Gastroesophageal sphincter (tissue), 4 donors: ENCODE measurements at places on chromosomes 1 and 21.

- peak; percentile 96 for ATAC-seq
Measured at GRCh38 chr1:84077476-84078107, 66.5 kb upstream of the PRKACB start.

DNA sequence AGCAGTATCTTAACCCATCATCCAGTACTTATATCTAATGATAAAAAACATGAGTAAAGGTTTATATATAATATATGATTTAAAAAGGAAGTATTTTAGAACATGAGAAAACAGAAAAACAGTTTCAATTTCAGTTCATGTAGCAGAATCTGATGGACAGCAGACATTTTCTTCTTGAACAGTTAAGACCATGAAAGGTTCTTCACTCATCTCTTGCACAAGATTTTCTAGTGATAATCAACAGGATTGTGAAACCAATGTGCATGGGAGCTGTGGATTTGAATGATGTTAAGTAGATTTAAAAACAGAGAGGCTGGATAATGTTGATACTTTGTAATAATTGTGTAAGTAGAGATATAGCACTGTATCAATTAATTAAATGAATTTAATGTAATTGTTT is 1297.6 kb downstream of the BRINP3 start:
- no peak for ATAC-seq

DNA sequence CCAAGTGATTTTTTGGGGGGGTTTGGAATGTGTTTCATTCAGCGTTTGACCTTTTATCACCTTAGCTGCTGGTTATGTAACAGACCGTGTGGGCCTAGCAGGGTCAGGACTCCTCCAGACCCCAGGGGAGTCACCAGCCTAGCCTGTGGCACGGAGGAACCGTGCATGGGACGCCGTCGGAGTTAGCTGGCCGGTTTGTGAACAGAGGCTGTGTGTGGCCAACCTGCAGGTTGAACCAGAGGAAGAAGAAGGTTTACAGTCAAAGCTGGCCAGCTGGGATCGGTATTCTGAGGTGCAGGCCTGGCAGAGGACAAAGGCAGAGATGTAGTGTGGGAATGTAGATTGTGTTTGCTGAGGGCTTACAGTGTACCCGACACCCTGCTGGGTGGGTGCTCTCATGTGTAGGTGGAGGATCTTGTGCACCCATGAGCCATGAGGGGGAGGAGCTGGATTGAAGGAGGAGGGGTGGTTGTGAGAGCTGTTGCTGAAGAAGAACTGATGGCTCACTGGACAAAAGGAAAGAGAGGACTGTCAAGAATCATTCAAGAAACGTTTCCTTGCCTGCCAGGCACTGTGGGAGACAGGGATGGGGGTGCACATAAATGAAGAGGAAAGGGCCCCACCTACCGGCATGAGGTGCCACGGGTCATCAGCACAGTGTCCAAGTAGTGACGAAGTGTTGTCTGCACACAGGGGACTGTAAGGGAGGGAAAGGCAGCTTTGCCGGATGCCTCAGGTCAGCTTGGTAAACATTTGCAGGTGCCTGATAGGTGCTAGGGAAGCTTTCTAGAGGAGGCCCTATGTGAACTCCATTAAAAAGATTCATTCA is 40.0 kb upstream of the PWP2 start:
- no peak for ATAC-seq

DNA sequence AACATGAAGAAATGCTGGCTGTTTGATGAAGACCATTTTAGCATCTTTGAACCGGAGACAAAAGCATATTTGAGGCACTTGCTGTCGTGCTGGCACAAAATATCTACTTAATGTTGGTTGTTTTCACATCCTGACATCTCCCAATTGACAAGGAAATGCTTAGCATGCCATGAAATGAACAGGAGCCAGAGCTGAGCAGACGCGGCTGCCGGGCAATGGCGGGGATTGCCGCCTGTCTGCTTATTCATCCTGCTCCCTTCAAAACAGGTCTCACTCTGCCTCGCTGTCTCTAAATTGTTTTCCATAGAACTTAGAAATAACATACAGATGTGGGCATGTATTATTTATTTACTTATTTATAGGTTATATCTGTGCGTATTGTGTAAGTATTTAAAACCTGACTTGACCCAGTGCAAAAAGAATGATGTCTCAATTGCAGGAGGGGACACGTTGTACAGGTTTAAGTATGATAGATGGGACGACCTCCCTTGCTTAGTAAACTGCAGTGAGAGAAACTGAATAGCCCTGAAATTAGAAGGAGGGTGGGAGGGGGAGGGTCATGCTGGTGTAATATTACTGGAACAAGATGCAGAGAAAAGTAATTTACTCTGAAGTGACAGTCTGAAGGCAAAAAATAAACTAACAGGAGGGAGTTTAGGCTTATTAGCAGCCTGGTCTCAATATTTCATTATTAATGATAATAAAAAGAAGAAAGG is 590.4 kb upstream of the PLXNA2 start:
- ATAC-seq = no peak

DNA sequence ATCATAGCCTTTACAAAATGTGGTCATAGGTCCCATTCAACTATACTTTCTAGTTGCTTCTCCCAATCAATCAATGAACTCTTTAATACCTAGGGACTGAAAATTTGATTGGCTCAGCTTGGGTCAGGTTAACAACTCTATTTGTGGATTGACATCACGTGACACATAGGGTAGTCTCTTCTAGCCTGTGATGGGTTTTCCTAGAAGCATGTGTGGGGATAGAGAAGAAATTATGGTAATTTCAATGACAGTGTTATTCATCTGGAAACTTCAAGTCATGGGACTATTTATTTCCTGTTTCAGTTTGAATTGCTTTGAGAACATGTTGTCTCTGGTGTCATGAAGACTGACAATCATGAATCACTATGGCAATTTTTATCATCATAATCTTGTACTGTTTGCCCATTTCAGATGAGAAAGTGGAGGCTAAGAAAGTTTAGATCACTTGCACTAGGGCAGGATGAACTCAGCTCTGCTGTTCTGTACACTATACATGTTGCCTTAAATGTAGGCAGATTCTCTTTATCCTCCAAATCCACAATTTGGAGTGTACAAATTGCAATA is 529.9 kb upstream of the BEND5 start:
- no peak for ATAC-seq

GRCh38 chr1:206609229-206609991 is 2.9 kb downstream of the EIF2D start:
- no peak for ATAC-seq

- no peak for ATAC-seq
Measured at GRCh38 chr21:32538147-32538792, 47.1 kb downstream of the TCP10L start.

- no peak for ATAC-seq
Measured at GRCh38 chr1:165855010-165855838, 27.8 kb downstream of the UCK2 start.

DNA sequence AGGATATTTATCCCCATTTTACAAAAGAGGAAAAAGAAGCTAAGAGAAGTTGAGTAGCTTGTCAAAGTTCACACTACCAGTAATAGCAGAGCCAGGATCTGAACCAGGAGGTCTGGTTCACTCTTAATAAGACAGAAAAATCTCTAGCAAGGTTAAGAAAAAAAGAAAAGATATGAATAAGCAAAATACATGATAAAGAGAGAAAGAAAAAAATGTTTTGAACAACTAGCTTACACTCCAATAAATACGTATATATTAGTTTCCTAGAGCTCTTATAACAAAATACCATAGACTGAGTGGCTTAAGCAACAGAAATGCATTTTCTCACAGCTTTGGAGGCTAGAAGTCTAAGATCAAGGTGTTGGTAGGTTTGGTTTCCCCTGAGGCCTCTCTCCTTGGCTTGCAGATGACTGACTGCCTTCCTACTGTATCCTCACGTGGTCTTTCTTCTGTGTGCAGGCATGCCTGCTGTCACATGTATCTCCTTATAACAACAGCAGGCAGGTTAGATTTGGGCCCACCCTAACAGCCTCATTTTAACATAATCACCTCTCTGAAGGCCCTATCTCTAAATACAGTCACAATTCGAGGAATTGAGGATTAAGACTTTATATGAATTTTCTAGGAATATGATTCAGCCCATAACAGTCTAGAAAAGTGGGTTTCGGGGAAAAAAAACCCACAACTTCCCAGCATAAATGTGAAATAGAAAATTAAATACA is 60.4 kb downstream of the LEPR start:
- ATAC-seq = no peak

GRCh38 chr1:41359211-41360073 is 1.8 kb upstream of the FOXO6 start:
- no peak for ATAC-seq

DNA sequence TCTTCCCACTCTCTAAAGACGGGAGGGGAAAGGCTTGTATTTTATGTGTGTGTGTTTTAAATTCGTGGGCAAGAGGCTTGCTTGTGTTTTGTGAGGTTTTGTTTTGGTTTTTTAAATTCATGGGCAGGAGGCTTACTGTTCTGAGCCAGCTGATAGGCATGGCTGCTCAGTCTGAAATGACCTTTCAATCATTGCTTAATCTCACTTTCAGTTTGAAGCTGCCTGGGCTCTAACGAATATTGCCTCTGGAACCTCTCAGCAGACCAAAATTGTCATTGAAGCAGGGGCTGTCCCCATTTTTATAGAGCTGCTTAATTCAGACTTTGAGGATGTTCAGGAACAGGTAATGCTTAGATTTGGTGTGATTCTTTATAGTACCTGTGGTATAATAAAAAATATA is 20.3 kb upstream of the TXLNA start:
- no peak for ATAC-seq

DNA sequence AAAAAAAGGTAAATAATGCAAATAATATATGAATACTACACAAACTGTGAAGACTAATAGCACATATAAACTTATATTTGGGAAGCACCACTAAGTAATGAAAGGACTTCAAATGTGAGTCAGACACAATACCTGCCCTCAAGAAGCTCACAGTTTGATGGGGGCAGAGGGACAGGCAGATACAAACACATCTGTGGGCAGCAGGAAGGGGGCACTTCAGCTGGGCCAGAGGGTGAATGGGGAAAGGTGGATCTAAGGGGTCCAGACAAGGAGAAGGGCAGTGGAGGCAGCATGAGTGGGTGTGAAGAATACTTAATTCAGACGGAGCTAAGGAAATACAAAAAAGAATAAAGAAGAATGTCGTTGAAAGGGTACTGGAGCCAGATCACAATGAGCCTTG is 114.2 kb downstream of the TGFBR3 start:
- ATAC-seq = no peak

DNA sequence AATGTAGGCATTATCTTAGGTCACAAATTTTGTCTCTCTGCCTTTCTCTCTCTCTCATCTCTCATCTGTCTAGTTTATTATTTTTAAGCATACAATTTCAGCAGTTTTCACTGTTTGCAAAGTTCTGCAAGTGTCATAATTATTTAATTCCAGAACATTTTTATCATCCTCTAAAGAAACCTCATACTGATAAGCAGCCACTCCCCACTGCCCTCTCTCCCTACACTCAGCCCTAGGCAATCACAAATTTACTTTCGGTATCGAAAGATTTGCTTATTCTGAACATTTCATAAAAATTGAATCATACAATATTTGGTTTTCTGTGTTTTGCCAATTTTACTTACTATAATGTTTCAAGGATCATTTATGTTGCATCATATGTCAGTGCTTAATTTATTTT is 16.6 kb downstream of the OR6Y1 start:
- no peak for ATAC-seq

GRCh38 chr1:30998887-30999286 is 66.6 kb downstream of the PUM1 start:
- ATAC-seq = no peak

GRCh38 chr1:203593723-203594122 is 32.9 kb upstream of the ATP2B4 start:
- ATAC-seq = no peak

DNA sequence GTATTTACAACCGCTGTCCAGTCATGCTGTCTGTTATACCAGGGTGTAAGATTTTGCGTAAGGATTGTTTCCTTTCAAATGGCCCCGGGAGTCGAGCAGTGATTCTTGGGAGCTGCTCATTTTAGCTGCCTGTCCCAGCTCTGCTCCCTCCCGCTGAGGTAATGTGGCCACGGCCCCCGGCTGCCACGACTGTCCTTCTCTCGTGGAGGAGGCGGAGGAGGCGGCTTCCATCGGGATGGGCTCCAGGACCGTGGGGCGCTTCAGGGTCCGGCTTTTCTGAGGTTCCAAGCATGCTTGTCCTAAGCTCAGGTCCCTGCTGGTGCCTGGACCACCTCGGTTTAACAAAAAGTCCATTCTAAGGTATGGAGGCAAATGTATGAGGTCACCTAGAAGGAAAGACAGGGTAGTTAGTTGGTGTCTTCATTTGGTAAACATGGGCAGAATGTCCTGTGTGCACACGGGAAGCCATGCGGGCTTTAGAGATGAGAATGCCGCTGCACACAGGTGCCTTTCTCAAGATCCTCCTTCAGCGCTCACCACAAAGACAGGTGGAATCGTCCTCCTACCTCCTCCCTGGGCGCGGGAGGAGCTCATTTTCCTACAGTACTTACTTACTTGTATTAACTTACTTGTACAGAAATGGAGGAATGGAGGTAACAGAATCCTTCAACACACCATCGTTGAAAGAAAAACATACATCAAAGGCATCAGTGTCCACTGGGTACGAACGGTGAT is 145.9 kb downstream of the PCP4 start:
- ATAC-seq = no peak

DNA sequence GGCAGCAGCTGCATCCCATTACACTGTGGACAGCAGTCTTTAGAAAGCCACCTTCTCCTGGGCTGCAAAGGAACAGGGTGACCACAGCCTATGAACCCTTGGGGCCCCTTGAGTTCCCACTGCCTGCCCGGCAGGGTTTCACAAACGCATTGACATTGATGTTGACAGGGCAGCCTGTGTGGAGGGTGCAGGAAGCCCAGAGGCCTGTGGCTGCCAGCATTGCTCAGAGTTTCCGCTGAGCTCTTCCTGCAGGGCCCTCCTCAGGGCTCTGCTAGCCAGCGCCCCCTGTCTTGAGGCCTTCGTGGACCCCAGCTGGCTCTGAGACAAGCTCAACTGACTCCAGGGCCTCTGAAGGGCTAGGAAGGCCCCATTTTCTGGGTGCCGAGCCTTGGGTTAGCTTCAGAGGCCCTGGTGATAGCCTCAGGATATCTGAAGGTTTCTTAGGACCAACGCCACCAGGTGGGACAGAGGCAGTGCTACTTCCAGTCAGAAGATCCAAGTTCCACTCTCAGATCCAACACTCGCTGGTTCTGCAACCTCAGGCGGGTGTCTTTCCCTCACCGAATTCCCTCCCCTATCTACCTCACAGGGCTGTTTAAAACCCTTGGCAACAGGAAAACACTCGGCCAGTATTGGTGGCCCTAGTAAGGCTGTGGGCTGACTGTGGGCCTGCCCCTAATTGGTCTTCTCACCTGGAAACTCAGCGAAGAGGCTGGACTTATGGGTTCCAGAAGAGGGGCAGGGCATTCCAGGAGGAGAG is 27.2 kb upstream of the EPS8L3 start:
- ATAC-seq = peak; percentile 42

DNA sequence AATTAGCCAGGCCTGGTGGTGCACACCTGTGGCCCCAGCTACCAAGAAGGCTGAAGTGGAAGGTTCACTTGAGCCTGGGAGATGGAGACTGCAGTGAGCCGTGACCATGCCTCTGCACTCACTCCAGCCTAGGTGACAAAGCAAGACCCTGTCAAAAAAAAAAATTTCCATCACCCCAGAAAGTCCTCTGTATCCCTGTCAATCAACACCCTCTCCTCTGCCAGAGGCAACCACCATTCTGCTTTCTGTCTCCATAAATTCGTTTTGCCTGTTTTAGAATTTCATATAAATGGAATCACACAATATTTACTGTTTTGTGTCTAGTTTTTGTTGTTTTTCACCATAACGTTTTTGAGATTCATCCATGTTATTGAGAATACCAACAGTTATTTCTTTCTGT is 141.6 kb upstream of the SLC45A1 start:
- no peak for ATAC-seq

GRCh38 chr1:170640581-170640980 is 23.4 kb upstream of the PRRX1 start:
- ATAC-seq = no peak
